HT1080 (cell line): ENCODE measurements at places on chromosomes 1 and 21.

DNA sequence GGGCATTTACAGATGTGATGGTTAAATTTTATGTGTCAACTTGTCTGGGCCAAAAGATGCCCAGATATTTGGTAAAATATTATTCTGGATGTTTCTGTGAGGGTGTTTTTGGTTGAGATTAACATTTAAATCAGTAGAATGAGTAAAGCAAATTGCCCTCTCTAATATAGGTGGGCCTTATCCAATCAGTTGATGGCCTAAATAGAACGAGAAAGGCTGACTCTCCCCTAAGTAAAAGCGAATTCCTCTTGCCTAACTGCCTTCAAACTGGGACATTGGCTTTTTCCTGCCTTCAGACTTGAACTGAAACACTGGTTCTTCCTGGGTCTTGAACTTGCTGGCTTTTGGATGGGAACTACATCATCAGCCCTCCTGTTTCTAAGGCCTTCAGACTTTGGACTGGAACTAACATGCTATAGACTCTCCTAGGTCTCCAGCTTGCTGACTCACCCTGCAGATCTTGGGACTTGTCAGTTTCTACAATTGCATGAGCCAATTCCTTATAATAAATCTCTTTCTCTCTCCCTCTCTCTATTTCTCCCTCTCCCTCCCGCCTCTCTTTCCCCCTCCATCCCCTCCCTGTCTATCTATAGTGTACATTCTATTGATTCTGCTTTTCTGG lies 10.2 kb upstream of the NAV1 start:
- DNase-seq = peak; percentile 35

GRCh38 chr1:84361796-84362195 lies 36.5 kb upstream of the DNASE2B start:
- DNase-seq = no peak

DNA sequence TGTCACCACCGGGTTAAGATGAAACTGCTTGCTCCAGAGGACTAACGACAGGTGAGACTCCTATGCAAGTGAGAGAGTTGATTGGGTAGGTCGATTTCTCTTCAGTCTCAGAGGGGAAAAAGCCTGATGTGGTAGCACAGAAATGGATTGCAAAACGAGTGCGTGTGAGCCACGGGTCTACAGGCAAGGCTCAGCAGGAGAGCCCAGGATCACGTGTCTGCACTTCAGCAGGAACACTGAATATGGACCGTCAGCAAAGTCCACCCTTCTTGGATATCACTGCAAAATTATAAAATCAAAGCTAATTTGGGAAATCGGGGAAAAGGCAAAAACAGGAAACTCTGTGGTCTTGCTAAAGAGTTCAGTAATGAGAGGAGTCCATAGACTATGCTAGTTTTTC lies 107.7 kb upstream of the ZNF648 start:
- no peak for DNase-seq

- DNase-seq = no peak
Measured at GRCh38 chr1:237187842-237188241, 145.9 kb downstream of the RYR2 start.

GRCh38 chr1:183804916-183805841 lies at the start of gene RGL1:
Gene RGL1, plus strand, starts transcription at chr1:183805120. Its CDS starts 178 bp downstream, at chr1:183805298.
- DNase-seq = peak; percentile 30

- DNase-seq = no peak
Measured at GRCh38 chr1:5466487-5466886, 525.7 kb downstream of the NPHP4 start.

DNA sequence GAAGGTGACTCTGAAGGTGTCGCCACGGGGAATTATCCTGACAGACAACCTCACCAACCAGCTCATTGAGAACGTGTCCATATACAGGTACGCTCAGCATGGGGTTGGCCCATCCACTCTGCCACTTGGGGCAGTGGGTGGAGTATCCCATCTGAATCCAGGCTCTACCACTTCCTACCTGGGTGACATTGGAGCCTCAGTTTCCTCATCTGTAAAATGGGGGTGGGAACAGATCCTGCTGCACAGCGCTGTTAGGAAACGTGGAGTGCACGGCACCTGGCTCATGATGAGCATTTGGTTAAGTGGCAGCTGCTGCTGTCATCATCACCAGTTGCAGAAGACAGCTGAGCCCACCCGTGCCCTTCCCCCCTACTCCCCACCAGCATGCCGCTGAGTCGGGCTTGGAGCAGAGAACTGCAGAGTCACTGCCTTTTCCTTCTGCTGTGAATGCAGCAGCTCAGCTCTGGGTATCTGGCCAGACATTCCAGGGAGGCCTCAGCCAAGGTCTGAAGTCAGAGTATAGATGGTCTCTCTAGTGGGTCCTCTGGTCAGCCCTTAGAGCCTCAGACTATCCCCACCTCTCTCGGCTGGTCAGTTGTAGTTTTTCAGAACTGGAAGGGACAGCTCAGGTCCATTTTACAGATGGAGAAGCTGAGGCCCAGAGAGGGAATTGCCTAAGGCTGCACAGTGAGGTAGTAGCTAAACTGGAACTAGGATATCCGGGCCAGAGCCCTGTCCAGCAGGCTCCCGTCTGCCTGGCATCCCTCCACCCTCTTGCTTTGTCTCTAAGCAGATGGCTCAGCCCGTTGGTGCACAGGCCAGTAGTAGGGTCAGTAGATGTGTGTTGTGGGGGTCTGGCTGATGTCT lies 11.7 kb downstream of the LDLRAP1 start:
- no peak for DNase-seq

DNA sequence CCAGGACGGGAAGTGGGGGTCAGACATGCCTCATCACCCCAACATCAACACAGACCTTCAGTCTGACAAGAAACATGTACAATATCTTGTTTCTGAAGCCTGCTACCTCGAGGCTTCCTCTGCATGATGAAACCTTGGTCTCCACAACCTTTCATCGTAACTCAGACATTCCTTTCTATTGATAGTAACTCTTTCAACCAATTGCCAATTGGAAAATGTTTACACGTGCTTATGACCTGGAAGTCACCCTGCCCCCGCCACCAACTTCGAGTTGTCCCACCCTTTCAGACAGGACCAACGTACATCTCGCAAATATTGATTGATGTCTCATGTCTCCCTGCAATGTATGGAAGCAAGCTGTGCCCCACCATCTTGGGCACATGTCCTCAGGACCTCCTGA lies 159.5 kb downstream of the ETS2 start:
- no peak for DNase-seq

GRCh38 chr21:44057960-44058651 lies 46.0 kb downstream of the TRAPPC10 start:
- no peak for DNase-seq

DNA sequence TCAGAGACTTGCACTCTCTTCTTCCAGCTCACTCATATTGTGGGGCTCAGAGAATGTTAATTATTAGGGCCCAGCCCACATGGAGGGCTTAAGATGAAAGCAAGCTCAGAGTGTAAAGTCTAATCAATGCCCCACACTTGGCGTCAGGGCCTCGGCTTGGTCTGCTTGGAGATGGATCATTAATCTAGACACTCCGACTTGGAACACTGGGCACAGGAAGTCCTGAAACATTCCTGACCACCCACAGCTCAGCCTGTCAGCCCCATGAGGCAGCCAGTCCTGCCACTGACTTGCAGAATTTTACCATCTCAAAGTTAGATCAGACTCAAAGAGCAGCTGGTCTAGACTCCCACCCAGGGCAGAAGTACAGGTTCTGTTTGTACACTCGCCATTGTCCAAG lies 69.8 kb upstream of the TRABD2B start:
- no peak for DNase-seq

- no peak for DNase-seq
Measured at GRCh38 chr1:183873642-183874041, 68.7 kb downstream of the RGL1 start.

- no peak for DNase-seq
Measured at GRCh38 chr1:203765029-203765837, at the start of gene LAX1. Gene LAX1, plus strand, starts transcription at chr1:203765183. Its CDS starts 383 bp downstream, at chr1:203765566.

DNA sequence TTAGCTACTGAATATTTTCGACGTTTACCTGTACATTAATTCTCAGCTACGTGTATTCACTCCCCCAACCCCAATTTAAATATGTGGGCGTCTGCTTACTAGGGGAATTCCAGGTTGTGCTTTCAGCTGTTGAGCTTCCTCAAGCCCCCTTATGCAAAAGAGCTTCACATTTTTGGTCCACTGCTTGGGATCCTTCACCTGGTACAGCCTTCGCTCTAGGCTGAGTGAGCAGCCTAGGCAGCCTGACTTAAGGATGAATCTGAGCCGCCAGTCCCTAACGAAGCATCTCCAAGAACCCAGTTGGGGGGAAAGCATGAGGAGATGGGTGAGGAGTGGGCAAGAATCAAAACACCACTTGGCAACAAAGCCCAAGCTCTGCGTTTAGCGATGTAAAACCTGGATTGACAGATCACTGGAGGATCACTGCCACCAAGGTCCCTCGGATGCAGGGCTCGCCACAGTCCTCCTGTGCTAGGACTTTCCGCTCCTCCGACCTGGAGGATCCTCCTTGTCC lies 674 bp downstream of the BCL10 start:
- DNase-seq = no peak

DNA sequence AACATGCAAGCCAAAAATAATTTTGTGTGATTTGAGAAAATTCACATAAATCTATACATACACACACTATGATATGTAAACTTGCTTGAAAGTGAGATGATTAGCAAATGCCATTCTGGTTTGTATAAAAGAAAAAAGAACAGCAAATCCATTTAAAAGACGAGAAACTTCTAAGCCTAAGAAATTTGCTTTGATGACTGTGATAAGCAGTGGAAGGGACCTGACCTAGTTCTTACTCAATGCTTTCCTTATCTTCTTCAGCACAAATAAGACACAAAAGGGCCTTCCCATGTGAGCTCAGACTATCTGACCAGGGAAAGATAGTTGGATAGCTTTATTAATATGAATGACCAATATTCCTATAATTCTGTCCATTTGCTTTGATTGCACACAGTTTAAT lies 25.3 kb upstream of the NMNAT2 start:
- DNase-seq = no peak

DNA sequence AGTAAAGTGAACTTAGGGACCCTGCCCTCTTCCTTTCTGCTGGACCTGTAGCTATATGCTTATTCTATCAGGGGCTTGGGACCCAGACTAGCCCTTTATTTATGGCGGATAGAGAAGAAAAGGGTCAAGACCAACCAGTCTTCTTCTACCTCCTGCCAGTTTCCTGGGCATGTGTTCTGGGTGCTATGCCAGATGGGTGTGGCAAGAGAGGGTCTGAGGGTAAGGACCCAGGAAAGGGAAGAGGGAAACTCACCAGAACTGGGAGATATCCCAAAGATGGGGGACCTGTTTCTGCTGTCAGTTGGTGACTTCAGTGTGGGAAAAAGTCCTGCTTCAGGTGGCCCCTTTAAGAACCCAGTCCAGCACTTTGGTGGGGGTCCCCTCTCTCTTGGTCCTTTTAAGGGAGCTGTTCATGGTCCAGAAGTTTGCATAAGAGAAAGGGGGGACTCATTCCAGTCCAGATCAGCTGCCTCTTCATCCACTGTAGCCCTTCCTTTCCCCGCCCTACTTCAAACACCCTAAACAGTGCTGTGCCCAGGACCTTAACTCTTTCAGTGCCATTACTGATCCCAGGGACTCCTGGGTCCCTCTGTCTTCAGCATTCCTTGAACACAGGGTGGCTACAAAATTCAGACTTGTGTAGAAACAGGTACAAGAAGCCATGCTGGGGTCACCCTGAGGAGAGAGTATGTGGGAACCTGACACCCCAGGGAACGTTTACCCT lies 18.4 kb downstream of the SSR2 start:
- no peak for DNase-seq

DNA sequence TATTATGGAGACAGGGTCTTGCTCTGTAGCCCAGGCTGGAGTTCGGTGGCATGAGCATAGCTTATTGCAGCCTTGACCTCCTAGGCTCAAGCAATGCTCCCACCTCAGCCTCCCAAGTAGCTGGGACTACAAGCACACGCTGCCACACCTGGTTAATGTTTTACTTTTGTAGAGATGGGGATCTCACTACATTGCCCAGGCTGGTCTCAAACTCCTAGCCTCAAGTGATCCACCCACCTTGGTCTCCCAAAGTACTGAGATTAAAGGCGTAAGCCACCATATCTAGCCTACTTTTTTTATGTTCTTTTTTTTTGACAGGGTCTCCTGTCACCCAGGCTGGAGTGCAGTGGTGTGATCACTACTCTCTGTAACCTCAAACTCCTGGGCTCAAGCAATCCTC lies 5.9 kb upstream of the BCL2L15 start:
- DNase-seq = no peak

GRCh38 chr1:173164178-173164577 lies 43.0 kb downstream of the TNFSF4 start:
- DNase-seq = no peak

DNA sequence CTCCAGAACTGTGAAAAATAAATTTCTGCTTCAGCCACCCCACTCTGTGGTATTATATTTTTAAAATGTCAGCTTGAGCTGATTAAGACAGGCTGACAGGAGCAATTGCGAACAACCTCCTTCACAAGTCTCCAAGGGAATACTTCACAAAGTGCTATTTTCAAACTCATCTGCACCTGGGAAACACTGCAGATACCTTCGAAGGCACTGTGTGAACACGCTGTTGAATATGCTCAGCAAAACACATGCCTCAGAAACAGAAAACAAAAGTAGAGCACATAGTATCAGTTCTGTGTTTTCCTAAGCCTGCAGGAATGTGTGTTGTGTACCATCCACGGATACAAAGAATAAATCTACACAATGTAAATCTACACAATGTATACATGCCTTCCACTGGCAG lies 10.6 kb downstream of the TSPAN2 start:
- DNase-seq = no peak

DNA sequence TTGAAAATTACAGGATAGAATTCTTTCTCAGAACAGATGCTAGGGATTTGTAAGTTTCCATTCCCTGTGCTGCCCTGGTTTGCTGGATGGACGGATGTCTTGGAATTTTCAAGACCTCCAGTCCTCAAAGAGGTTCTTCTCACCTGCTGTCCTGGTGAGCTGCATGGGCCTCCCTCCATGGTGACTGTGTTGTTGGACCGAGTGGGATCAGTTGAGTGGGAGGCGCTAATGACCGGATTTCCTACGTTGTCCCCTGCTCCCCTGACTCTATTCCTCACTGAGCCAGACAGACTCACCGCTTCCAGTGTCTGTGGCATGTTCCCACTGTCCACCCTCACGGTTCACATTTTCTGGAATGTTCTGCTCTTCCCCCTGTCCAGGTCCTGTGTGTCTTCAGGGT lies 229.8 kb downstream of the CAMTA1 start:
- DNase-seq = no peak

DNA sequence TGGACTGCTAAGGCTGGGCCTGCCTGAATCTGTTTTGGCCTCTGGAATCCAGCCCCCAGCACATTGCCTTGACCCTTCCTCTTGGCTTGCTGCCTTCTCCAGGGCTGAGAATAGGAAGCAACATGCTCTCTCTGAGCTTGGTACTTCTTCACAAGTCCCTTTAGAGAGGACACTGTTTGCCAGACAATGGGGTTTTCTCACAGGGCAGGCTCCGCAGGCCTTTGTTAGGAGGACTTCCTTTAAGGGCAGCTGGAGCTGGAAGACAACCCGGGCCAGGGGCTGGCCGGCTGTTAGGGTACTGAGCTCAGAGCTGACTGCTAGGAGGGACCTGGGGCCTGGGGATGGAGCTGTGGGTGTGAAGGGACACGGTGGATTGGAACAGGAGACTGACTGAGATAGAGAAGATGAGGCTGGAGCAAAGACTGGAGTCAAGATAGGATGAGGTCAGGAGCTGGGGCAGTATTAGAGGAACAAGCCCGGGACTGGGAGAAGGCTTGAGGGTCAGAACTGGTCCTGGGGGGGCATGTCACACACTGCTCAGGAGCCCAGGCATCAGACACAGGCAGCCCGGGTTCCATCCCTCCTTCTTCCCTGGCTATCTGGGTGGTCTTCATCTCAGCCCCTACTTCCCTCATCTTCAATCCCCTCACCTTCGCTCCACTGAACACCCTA lies 5.4 kb upstream of the ALPL start:
- no peak for DNase-seq
